Urothelium cell line (cell line): ENCODE measurements at places on chromosomes 12 and 14.

DNA sequence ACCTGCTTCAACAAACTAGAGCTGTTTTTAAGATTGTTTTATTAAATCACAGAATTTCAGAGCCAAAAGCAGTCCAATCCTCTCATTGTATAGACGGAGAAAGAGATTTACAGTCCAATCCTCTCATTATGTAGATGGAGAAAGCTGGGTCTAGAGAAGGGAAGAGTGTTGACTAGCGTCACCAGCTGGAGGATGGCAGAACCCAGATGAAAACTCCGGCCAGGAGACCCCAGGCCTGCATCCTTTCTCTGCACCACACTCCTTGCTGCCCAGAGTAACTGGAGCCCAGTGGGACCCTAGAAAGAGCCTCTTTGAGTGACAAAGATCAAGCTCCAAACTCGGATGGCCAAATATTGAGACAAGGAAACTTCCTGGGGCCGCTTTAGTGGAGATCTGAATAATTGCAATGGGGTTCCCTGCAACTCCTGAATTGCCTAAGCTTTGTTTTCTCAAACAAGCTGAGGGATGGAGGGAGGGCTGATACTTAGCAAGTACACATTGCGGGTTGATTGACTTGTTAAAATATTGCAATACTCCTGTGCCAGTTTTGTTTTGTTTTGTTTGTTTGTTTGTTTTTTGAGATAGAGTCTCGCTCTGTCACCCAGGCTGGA lies 12.5 kb downstream of the AMDHD1 start:
- no peak for DNase-seq

DNA sequence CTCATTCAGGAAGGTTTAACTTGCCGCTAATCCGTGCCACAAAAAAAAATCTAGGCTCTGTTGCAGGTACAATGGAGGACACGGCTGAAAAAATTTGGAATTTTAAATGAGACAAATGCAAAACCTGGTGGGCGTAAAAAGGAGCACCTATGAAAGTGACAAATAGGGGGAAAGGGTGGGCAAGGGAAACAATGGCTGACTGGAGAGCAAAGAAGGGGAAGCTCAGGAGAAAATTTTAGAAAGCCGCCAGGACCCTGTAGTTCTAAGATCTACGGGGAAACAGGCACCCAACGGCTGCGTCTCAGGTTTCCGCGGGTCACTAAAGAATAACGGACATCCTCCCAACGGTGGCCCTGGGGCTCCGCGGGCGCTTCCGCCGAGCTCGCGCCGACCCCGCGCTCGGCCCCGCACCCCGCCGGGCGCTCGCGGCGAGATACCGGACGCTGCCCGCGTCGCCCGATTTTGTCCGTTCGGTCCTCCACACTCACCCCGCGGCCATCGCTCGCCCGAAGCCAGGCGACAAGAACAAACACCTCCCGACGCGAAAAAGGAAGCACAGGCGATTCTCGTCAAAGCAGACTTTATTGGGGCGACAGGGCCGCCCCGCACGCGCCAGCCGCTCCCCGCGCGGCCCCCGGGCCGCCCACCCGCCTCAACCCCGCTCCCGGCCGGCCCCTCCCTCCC lies 1.1 kb upstream of the YY1 start:
- DNase-seq = peak; percentile 50

DNA sequence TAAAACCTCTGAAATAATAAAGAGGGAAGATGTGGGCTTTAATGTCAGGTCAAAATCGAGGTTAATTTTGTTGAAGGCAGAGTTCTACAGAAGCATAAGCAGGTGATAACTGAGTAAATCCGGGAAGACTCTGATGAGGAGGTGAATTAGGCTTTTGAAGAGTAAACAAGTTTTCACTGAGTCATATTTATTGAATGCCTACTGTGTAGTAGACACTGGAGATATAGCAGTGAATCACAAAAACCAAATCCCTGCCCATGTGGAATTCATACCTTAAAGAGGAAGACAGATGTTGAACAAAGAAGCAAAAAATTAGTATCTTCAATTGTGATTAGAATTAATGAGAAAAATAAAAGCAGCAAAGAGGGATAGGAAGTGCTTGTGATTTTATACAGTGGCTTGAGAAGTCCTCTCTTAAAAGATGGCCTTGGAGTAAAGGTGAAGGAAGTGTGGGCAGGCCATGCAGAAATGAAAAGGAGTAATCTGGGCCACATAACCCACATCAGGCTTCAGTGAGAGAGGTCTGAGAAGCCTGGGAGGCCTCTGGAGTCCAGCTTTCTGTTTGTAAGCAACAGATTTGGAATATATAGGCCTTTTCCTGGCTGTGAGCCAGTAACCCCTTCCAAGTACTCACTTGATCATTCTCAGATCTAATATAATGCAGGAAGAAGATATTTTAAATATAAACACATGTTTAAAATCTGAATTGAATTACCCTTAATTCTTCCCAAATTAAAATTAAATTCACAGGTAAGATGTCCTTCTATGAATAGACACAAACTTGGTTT lies 46.7 kb downstream of the BHLHE41 start:
- DNase-seq = peak; percentile 23

GRCh38 chr14:71163842-71164629 lies 256.8 kb downstream of the PCNX1 start:
- DNase-seq = no peak

DNA sequence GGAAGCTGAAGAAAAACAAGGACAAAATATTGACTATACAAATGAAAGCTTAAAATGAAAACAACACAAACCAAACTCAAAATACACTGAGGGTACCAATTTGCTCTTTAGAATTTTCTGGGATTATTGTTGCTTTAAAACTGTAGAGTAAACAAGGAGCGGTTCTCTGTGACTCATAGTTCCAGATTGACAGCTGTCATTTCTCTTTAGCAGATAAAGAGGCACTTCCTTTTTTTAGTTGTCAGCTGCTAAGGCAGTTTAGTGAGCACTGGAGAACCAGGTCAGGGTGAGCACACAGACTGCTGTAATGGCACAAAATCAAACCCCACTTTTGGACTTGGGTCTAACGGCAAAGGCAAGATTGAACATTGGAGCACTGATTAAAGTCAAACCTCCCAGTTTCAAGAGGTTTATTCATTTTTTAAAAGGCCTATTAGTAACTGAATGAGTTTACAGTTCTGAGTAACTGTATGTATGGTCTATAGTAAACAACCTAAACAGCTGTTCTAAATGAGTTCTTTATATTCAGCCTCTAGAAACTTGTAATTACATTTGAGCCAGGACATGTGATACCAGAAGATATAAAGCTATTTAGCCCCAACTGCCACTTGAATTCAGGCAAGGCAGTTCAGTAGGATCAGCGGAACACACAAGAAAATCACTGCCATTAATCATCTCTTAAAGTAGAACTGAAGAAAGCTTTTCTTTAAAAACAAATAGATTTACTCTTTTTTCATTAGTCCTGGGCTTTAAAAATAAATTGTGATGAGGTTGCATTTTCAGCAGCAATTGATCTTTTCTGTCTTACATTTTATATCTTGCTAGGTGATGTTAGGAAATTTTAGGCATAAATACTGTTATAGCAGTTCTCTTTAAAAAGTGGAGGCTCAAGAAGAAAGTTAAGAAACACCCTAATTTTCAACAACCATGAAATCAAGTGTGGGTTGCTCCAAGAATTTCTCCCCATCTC lies 71.7 kb upstream of the PRICKLE1 start:
- DNase-seq = no peak

- DNase-seq = no peak
Observed at GRCh38 chr12:130700492-130701401, 15.4 kb downstream of the RIMBP2 start.

GRCh38 chr14:104660597-104660996 lies 28.8 kb upstream of the INF2 start:
- DNase-seq = no peak

- DNase-seq = peak; percentile 23
Observed at GRCh38 chr12:25130741-25131188, 64.2 kb downstream of the DNAI7 start.

- no peak for DNase-seq
Observed at GRCh38 chr14:59427653-59428580, 37.3 kb downstream of the GPR135 start.
